Osteocyte (in vitro differentiated cells): ENCODE measurements at places on chromosomes 16 and 17. TPM values are rescaled to one million over a fixed set of nuclear protein-coding genes. Genes with fewer than 3 reads are reported as not detected.

Gene ADAD2
- not detected in 2 replicates for total RNA-seq

Gene KRT9
- total RNA-seq, result 0.30 TPM in 1 of 2 replicates, not detected in the other

GRCh38 chr16:72637306-72637705, 410.6 kb downstream of the ZFHX3 start:
- H3K27ac ChIP-seq, result no peak overlapping the region
- peaks cover 7% of the 10 kb centered on the region for H3K4me1 ChIP-seq
- DNase-seq, result no peak

GRCh38 chr17:14940108-14940937, 324.8 kb downstream of the PMP22 start:
- H3K27ac ChIP-seq, result no peak overlapping the region
- no peaks in the 10 kb centered on the region for H3K36me3 ChIP-seq
- no peaks in the 10 kb centered on the region for H3K27me3 ChIP-seq
- DNase-seq, result no peak

Gene PRDM7
- total RNA-seq, result not detected in 2 replicates

GRCh38 chr17:79572136-79572925, 38.5 kb downstream of the RBFOX3 start:
- H3K4me1 ChIP-seq, result no peaks in the 10 kb centered on the region
- H3K4me3 ChIP-seq, result no peak overlapping the region
- H3K27me3 ChIP-seq, result no peaks in the 10 kb centered on the region
- H3K27ac ChIP-seq, result no peak overlapping the region

DNA sequence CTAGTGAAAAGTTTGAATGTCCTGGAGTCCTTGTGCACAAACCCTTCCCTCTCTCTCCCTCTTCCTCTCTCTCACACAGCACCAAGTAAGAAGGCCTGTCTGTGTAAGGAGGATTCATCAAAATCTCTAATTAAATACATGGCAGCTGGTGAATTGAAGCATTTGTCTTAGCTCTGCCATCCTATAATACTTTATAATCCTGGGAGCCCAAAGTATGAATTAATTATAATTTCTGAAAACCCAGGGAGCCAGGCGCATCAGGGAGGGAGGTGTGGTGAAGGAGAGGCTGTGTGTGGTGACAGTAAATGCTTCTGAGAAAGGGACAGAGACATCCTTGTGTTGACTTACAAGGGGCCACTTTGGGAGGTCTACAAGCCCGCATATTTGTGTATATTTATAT, 691.4 kb upstream of the EEF2KMT start:
- no peak for DNase-seq
- H3K27ac ChIP-seq, result no peak overlapping the region
- no peaks in the 10 kb centered on the region for H3K4me1 ChIP-seq
- no peaks in the 10 kb centered on the region for H3K36me3 ChIP-seq

DNA sequence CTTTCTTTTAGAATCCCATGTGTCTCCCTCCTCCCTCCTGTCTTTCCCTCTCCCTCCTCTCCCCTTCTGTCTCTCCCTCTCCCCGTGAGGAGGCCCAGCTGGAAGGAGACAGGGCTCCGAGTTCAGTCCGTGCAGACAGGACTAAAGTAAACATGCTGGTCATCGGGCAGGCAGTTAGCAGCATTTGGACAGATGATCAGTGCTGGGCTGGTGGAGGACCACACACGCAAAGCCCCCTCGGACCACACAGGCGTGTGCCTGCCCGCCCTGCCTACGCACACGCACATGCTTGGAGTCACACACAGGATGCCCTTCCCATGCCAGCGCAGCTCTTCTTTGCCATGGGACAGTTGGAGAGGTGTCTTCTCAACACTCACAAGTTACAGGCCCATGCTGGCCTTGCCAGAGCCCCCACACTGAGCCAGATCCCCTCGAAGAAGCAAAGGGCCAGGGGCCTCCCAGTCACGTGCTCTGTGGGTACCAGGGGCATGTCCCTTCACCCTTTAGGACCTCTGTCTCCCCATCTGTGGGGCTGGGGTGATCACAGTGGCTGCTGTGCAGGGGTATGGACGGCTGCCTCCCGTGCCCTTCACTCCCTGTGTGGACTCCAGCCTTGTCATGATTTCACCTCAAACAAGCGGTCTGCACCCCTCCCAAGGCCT, 215.7 kb upstream of the FOXF1 start:
- H3K27me3 ChIP-seq, result peaks cover 86% of the 10 kb centered on the region
- H3K4me1 ChIP-seq, result peaks cover 7% of the 10 kb centered on the region
- H3K36me3 ChIP-seq, result no peaks in the 10 kb centered on the region
- no peak overlapping the region for H3K27ac ChIP-seq
- H3K4me3 ChIP-seq, result no peak overlapping the region
